ENCODE measurements at places on chromosomes 6 and 20.
A peak's percentile ranks its signal among the peaks of the same experiment; 100 is the strongest.

DNA sequence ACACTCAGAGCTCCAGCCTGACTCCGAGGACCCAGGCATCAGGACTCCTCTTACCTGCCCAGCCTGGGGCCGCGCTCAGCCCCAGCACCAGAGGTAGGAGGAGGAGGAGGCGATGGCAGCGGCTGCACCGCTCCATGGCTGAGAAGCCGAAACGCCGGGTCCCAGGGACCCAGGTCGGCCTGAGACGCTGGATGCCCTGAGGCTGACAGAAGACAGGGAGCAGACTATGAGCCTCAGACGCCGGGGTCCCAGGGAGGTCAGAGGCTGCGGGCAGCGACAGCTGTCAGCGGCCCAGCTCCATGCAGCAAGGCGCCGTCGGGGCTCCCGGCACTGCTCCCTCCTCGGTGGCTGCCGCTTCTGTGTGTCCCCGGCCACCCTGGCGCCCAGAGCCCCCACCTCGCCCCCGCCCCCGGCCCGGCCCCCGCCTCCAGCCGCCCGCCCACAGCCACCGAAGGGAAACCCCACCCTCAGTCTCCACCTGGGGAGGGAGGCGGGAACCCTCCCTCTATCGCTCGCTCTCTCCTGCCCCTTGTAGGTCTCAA lies at the start of gene COL11A2:
COL11A2 (minus strand) TSS at position 363 of the 542 bp plus-strand sequence; CDS start at position 136, 227 bp downstream.
- no peak for DNase-seq

GRCh38 chr20:48769069-48769983 lies 58.5 kb downstream of the PREX1 start:
- DNase-seq = no peak

- DNase-seq = no peak
These were observed 134.9 kb downstream of the BCAS1 start for GRCh38 chr20:53935344-53936084.

GRCh38 chr6:56524891-56525703 lies 117.6 kb downstream of the DST start:
- no peak for DNase-seq

DNA sequence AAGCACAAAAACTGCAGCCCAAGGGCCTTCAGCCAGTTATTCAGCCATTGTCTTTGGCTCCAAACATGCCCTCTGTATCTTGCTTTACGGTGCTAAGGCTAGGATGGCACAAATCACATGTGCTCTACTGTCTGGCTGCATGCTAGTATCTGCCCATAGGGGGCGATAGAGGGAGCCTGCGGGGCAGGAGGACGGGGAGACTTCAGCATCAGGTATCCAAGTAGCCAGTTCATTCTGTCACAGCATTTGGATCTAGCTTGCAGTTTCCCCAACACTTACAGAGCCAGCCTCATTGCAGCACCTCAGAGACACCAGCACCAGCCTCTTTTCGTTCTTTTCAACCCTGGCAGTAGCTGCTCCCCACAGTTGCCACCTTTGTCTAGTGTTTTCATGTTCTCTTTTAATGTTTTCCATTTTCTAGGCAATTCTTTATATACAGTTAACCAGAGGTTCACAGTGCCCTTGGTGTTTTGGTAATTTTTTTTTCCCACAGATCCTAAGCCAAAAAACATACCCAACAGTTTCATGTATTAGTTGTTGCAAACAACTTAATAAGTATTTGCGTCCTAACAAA lies 705.9 kb downstream of the PTPRT start:
- DNase-seq = peak; percentile 32

DNA sequence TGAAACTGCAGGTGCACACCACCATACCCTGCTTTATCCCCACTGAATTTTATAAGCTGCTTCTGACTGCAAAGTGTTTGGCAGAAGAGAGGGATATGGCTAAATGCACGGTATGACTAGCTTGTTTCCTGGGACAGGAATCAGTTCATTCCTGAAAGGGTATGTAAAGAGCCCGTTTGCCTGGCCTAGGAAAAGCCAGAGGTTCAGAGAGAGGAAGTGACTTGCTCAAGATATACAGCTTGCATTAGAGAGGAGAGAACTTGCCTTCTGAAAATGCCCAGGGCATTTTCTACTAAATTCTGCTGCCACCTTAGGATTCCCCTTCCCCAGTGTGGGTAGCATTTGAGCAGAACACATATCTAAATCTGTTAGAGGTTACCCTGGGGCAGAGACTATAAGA lies 683 bp upstream of the GCNT2 start:
- peak; percentile 41 for DNase-seq

- no peak for DNase-seq
These were observed 135.7 kb downstream of the BCAS1 start for GRCh38 chr20:53934421-53935343.

DNA sequence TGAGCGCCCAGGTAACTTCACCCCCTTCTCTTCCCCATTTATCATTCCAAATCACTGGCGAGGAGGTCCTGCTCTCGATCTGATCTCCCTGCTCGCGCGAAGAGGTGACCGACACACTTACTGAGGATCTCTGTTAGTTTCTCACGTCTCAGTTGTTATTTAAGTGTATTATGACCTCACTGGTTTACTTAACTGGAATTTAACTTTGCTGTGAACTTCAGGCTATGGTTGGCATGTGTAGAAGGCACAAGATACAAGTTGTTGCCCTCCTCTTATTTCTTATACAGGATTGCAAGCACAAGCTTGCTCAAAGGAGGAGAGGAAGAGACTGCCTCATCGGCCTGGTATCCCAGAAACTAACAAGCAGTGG lies 1.2 kb downstream of the RNF217 start:
- DNase-seq = no peak

DNA sequence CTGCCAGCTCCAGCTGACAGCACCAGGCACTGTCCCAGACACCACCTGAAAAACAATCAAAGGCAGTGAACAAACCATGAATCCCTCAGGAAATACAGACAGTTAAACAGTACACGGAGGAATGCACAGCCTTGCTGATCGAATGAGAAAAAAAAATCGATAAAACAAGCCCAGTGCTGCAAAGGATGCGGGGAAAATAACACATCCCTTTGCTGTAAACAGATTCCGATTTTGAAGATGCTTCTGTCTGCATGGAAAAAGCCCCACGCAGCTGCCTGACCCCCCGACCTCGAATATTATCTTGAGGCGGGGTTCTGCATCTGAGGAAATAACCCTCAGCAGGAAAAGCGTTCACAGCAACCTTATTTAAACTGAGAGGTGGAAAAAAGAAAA lies 43.9 kb downstream of the RBM38 start:
- DNase-seq = no peak

GRCh38 chr20:61575151-61575937 lies 323.3 kb downstream of the CDH4 start:
- DNase-seq = no peak

GRCh38 chr6:18100296-18100695 lies 22.2 kb downstream of the NHLRC1 start:
- DNase-seq = no peak

DNA sequence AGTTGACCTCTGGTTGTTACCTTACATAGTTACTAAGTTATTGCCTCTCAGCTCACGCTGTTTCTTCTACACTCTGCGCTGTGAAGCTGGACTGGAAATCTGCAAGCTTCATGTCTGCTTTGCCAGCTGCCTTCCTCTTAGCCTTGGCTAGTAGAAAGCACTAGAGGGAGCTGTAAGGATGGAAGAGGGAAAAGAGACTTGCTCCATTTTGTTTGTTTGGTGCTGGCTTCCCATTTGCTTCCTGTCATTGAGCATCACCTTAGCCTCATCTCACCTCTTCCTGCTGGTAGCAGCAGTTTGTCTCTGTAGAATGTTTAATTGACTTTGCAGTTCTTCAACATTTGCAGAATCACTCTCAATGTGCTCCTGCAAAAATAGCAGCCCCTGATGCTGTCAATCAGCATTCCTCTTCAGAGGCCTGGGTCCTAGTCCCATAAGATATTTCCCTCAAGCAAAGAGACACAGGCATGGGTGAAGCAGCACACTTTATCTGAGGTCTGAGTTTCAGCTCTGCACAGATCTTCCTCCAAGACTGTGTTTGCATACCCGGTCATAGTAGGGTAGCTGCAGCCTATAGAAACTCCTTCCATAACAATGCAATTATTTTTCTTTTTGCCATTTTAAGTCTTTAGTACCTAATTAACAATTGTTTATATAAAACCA lies 302.2 kb upstream of the EPHA7 start:
- peak; percentile 1 for DNase-seq

GRCh38 chr20:41138475-41139226 lies 1.3 kb downstream of the PLCG1 start:
- peak; percentile 40 for DNase-seq

DNA sequence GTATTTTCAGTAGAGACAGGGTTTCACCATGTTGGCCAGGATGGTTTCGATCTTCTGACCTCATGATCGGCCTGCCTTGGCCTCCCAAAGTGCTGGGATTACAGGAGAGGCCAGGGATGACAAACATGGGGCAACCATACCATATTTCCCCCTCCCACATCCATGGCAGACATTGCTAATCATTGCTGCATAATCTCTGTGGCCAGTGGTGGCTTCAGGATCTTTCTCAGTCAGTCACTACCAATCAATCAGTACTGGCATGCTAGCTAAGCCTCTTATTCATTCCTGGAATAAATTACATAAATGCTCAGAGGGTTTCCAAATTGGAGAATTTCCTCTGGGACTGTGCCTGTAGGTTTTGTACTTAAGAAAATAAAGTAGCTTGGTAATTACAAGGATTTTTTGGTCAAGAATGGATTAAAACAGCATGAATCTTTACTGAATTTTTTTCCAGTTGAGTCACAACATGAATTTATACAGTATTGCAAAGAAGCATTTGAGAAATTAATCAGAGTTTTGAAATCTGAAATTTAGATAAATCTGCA lies 138.1 kb downstream of the FNDC1 start:
- DNase-seq = no peak

- DNase-seq = no peak
These were observed 8.5 kb upstream of the SLA2 start for GRCh38 chr20:36654506-36654905.

DNA sequence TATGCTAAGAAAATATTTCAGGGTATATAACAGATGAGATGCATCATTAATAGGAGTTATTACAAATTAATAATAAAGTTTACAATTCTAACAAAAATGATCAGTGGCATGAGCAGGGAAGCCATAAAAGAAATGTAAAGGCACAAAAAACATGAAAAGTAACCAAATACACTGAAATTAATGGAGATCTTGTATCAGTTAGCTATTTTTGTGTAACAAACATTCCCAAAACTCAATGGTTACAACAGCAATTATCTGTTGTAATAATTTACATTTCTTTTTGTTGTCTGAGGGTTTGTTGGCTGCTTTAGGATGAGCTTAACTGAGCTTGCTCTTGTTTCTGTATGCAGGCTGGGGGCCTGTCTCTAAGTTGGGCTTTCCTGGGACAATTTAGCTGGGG lies 104.3 kb upstream of the AHI1 start:
- no peak for DNase-seq

Measured in HepG2 (cell line).